ENCODE measurements at places on chromosomes 3 and 15. TPM values are rescaled to one million over a fixed set of nuclear protein-coding genes. Genes with fewer than 3 reads are reported as not detected.

DNA sequence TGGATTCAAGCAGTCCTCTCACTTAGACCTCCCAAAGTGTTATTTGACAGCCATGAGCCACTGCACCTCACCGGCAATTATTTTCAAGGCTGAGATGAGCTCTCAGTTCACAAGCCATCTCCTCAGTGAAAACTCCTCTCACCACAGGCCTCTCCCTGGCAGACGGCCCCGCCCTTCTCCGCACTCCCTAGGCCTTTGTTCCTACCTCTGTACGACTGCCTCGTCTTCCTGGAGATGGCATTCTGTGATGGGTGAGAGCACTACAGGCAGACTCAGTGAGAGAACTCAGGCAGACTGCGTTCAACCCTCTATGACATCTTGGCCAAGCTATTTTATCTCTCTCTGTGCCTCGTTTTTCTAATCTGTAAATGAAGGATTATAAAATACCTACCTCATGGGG is 67.0 kb upstream of the TPM1 start:
- H3K4me1 ChIP-seq: no peaks in the 10 kb centered on the region
- no peak for DNase-seq
- no peaks in the 10 kb centered on the region for H3K36me3 ChIP-seq
- H3K27me3 ChIP-seq: no peaks in the 10 kb centered on the region
- H3K27ac ChIP-seq: no peak overlapping the region

Gene AQP9
- 0.12 TPM for total RNA-seq

- no peak overlapping the region for H3K27ac ChIP-seq
- no peak for DNase-seq
- peaks cover 34% of the 10 kb centered on the region for H3K4me1 ChIP-seq
These were observed 129.1 kb upstream of the MEF2A start for GRCh38 chr15:99436542-99437314.

DNA sequence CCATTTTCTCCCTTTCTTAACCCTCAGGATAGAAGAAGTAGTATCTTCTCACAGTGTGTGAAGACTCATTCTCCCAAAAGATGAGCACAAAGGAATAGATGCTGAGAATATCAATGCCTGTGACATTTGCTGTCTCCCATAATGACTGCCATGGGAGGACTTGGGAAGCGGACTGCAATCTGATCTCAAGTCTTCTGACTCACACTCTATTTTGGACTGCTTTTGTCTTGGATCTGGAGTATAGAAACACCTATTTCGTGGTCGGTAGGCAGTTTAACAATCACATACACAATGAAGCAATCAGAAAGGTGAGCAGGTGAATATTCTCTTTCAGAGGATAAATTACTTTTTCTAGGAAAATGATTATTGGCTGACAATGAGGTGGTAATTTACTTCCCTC is 852.0 kb downstream of the FHIT start:
- no peaks in the 10 kb centered on the region for H3K27me3 ChIP-seq
- H3K27ac ChIP-seq: no peak overlapping the region
- DNase-seq: no peak
- no peaks in the 10 kb centered on the region for H3K36me3 ChIP-seq

DNA sequence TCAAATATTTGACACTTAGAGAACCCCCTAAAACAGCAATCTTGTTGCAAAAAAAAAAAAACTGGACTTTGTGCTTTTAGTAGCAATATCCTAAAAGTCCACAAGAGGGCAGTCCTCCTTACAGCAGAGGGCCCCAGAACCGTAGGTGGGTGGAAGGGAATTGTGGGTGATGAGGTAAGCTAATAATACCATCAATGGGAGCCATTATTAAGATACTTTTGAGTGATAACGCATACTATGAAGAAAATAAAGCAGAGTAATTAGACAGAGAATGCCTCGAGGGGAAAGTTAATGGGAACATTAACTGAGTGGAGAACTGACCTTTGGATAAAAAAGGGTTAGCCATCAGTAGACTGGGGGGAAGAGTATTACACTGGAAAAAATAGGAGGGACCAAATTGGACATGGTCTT is 229.9 kb downstream of the THRB start:
- H3K27ac ChIP-seq: no peak overlapping the region
- peak; percentile 47 for DNase-seq
- no peak overlapping the region for H3K4me3 ChIP-seq
- H3K27me3 ChIP-seq: no peaks in the 10 kb centered on the region
- H3K4me1 ChIP-seq: no peaks in the 10 kb centered on the region

Gene TMEM207
- not detected for total RNA-seq
